Pulmonary artery endothelial cell (primary cell): ENCODE measurements at places on chromosomes 1 and 21. TPM values are rescaled to one million over a fixed set of nuclear protein-coding genes. Genes with fewer than 3 reads are reported as not detected.

GRCh38 chr1:159960721-159961381 is 6.8 kb upstream of the SLAMF9 start:
- DNase-seq, result no peak

GRCh38 chr1:91400133-91400725 is 4.4 kb downstream of the HFM1 start:
- no peak for DNase-seq

GRCh38 chr1:172761581-172762486 is 102.9 kb downstream of the FASLG start:
- DNase-seq, result peak; percentile 30

The FCGR3B gene
- not detected in 2 replicates for total RNA-seq
